SK-MEL-5 (cell line): ENCODE measurements at places on chromosomes 1 and 21. TPM values are rescaled to one million over a fixed set of nuclear protein-coding genes. Genes with fewer than 3 reads are reported as not detected.

DNA sequence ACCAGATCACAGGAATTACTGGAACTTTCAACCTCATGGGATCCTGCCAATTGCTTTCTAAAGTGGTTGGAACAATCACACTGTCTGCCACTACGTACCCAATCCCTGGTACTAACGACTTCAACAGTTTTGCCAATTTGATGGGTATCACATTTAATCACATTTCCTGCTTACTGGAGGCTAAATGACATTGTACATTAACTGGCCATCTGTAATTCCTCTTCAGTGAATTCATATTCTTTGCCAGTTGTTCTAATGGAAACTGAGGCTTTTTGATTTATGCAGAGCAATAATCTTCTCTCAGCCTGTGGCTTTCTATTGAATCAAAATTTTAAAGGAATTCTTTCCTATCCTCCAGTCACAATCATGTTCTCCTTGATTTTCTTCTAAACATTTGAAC lies 38.2 kb downstream of the LGALS8 start:
- DNase-seq, result no peak

DNA sequence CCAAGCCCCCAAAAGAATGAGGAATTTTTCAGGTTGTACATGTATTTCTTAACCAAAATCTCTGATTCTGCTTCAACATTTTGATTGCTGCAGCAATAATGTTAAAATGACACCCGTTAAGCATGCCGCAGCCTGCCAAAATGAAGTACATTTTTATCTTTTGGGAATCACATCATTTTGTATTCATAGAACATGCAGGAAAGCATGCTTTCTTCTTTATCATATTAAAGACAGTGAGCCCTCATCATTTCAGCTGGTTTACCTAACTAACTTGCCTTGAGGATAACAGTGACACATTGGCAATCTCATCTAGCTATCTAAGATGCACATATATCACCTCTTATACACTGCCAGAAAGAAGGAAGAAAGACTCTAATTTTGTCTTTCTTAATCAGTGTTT lies 299.2 kb downstream of the LTN1 start:
- no peak for DNase-seq

- no peak for DNase-seq
These were observed 68.1 kb upstream of the ANGPTL1 start for GRCh38 chr1:178938959-178939317.

DNA sequence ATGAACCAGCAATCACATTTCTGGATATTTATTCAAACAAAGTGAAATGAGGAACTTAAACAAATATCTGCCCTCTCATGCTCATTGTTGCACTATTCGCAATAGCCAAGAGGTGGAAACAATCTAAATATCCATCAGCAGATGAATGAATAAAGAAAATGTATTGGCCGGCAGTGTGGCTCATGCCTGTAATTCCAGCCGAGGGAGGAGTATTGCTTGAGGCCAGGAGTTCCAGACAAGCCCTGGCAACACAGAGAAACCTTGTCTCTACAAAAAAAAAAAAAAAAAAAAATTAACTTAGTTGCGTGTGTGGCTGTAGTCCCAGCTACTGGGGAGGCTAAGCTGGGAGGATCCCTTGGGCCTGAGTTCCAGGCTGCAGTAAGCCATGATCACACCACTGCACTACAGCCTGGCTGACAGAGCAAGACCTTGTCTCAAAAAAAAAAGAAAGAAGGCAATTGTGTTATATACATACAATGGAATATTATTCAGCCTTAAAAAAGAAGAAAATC lies 191.4 kb downstream of the AKT3 start:
- DNase-seq, result peak; percentile 65

GRCh38 chr1:247434005-247434404 lies 18.0 kb downstream of the NLRP3 start:
- DNase-seq, result no peak

DNA sequence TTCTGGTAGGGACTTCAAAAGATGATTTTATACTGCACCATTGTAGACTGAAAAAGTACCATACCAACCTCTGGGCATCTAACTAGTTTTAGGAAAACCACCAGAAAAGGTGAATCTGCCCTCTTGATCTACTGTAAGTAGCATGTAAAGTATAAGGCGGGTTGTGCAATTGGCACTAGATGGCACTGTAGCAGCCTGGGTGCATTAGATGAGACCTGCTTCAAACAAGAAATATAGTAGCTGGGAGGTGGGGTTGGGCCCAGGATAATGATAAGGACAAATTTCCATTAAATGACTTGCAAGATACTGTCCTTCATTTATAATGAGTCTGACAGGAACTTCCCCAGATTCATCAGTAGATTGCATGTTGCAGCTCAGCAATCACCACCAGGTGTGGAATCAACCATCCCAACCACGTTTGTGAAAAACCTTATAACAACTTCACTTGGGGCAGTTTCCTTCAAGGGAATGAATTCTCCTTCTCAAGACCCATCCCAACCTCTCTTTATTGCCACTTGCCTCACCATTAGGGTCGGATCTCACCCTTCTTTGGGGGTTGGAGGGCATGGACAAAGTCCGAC lies 37.3 kb upstream of the IL10 start:
- peak; percentile 66 for DNase-seq

DNA sequence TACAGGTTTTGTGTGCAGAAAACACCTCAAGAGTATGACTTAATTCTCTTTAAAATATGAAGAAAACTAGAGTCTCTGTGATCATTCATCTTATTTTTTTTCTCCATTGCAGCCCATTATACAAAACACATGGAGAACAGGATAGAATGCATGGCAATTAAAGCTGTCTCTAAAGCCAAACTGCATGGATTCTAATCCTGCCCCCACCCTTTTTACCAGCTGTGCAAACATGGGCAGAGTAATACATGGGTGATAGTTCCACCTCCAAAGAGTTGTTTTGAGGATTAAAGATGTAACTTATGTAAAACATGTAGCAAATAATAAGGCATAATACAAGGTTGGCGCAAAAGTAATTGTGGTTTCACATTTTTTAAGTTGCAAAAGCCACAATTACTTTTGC lies 114.4 kb downstream of the CLEC20A start:
- DNase-seq, result no peak

DNA sequence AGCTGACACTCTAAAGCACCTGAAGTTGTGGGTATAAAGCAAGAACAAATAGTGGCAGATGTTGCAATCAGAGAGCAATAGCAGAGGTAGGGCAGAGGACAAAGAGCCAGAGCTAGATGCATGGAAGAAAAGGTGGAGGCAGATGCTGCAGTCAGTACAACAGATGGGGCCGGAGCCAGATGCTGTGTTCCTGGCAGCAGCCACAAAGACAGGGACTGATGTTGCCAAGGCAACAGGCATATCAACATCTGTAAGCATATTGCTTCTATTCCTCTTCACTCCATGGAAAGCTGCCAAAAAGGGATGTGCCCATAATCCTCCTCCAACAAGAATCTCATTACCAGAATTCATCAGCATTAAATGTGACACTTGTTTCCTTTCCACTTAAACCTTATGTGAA lies 108.0 kb downstream of the TNNI3K start:
- no peak for DNase-seq

GRCh38 chr21:20802201-20802600 lies 196.0 kb upstream of the NCAM2 start:
- no peak for DNase-seq

DNA sequence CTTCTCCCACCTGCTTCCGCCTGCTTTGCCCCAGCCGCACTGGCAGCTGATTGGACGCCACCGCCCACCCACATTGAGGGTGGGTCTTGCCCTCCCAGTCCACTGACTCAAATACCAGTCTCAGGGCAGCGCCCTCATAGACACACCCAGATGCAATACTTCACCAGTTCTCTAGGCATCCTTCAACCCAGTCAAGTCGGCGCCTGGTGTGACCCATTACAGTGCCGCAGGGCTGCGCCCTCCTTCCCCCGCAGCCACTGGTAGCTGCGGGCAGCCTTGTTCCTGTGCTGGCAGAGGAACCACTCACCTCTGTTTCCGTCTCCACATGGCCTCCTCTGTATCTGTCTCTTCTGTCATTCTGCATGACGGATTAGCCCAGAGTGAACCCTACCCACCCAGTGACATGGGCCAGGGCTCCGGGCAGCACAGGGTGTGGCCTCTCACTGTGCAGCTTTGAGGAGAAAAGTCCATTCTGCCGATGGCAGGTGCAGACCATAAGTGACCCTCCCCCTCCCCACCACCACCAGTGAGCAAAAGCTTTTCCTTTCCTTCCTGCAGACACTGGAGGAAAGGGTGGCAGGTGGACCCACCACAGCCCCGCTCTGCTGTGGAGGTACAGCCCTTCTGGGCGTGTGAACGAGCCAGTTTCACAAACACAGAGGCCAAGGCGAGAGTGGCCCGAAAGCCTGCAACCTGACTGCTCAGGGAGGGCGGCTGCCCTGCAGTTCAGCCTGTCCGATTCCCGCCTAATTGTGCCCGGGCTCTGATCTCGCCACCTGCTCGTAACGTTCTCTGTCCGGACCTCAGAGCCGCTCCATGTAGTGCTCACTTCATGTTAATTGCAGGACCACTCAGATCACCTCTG lies 57.1 kb downstream of the FAAP20 start:
- no peak for DNase-seq

GRCh38 chr1:199152676-199153075 lies 513.8 kb downstream of the PTPRC start:
- no peak for DNase-seq

GRCh38 chr1:153647346-153647714 lies 11.2 kb upstream of the SNAPIN start:
- DNase-seq, result peak; percentile 78

BTF3L4 gene
- total RNA-seq, result 36.4 and 48.5 TPM in 2 replicates

G0S2 gene
- total RNA-seq, result 0.18 TPM in 1 of 2 replicates, not detected in the other

ADGRL4 gene
- total RNA-seq, result not detected in 2 replicates
